ENCODE measurements at places on chromosomes 6 and 20. TPM values are rescaled to one million over a fixed set of nuclear protein-coding genes. Genes with fewer than 3 reads are reported as not detected.

GRCh38 chr6:168284187-168284586 lies 35.4 kb downstream of the DACT2 start:
- H3K4me3 ChIP-seq, result no peak overlapping the region
- no peak for DNase-seq
- H3K27me3 ChIP-seq, result no peaks in the 10 kb centered on the region
- H3K27ac ChIP-seq, result no peak overlapping the region
- H3K36me3 ChIP-seq, result no peaks in the 10 kb centered on the region
- no peaks in the 10 kb centered on the region for H3K4me1 ChIP-seq

Gene SIGLEC1
- 0.16 TPM for total RNA-seq

DNA sequence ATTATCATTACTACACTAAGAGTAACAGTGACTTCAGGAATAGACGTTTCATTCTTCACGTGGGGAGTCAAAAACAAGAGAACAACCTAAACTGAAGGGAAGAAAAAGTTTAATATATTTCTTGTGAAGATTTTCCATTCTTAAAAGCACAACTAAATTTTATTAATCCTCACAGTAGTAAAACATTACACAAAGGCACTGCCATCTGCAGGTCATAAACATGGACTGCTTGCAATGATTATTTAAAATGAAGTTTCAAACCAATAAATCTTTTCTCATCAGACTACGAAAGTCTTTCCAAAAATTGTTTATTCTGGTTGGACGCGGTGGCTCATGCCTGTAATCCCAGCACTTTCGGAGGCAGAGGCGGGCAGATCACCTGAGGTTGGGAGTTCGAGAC lies 2.6 kb downstream of the NCOA5 start:
- no peak for DNase-seq
- H3K36me3 ChIP-seq, result no peaks in the 10 kb centered on the region
- no peak overlapping the region for H3K27ac ChIP-seq
- no peak overlapping the region for H3K4me3 ChIP-seq
- H3K4me1 ChIP-seq, result peaks cover 41% of the 10 kb centered on the region

Gene DLK2
- 0.47 TPM for total RNA-seq

Data from T-cell (primary cell).